Stimulated activated CD4-positive, alpha-beta T cell treated with anti-CD3 and anti-CD28 coated beads, Interleukin-12 subunit alpha, Interleukin-12 subunit beta, amount 100 ng/mL, for 48 hours (primary cell): ENCODE measurements at places on chromosomes 11 and 22.

DNA sequence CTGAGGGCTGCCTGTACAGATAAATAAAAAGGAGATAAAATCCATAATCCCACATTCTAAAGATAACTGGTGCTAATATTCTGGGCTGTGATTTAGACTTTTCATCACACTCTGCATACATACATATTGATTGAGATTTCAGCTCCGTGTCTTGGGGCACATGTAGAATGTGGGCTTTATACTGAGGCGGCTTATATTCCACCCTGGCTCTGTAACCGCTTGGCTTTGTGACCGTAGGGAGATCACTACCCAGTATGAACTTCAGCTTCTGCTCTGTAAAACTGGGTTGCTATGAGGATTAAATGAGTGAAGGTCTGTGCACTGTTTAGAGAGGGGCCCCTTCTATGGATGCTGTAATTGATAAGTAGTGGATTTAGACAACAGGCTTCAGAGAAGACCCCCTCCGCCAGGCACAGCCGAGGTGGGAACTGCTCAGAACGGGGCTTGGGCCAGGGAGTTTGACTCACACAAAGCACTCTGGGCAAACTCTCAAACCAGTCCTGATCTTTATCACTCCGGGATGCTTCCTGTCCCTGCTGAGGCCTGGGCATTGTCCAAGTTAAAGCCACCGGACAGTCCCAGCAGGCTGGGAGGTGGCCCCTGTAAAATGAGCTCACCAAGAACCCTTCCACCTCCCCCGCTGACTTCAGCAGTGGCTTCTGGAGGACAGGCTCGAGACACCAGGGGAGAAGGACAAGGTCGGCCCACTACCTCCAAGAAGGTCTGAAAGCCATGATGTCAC lies 17.2 kb downstream of the KIAA1671 start:
- no peak for DNase-seq

DNA sequence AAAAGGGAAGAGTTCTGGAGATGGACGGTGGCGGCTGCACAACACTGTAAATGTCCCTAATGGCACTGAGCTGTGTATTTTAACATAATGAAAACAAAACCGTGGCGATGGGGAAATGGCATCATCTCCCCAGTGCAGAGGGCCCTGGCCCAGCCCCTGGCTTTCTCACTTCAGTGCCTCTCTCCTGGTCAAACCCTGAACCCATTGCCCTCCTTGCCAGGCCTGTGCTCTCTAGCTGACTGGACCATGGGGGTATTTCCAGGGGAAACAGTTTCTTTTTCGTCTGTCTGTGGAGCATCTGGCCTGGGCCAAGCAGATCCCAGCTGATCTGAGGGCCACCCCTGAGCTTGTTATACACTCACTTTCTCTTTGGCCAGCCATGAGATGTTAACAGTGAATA lies 17.4 kb upstream of the NAP1L4 start:
- no peak for DNase-seq

GRCh38 chr22:42726811-42727210 lies 6.1 kb upstream of the A4GALT start:
- DNase-seq = no peak

- no peak for DNase-seq
Observed at GRCh38 chr11:96055706-96056387, 131.9 kb upstream of the MTMR2 start.

DNA sequence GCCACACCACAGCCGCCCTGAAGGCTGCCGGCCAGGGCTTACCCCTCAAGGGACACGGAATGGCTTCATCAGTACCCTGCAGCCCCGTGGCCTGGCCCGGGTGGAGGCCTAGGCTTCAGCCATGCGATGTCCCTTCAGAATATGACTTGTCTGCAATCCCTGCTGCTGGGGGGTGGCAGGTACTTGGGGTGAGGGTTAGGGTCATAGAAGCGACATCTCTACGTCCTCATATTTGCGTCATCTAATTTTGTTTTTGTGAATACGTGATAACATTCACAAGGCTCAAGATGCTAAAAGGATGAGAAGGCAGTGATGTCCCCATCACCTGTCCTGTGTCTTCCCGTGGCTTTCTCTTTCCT lies 6.4 kb downstream of the CCND1 start:
- no peak for DNase-seq

GRCh38 chr11:79062814-79063762 lies 377.7 kb downstream of the TENM4 start:
- DNase-seq = no peak

GRCh38 chr22:38451404-38451803 lies 3.6 kb downstream of the KCNJ4 start:
- DNase-seq = no peak

- DNase-seq = no peak
Observed at GRCh38 chr11:109972181-109972715, 120.9 kb upstream of the ZC3H12C start.

DNA sequence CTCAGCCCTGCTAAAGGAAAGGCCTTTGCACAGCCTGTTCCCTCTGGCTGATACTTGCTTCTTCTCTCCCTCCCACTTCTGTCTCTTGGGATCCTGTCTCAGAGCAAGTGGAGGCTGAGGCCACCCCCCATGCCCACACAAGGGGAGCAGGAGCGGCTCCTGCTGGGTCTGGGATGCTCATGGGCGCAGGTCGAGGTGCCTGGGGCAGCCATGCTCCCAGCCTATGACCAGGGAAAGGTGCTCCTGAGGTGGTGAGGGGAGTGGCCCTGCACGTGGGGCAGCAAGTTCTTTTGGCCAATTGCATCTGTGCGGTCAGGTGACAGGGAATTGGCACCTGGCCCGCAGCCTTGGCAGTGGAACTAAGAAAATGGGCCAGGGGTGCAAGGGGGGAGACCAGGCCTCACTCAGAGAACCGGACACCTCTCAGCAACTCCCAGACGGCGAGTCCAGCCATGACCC lies 1.5 kb downstream of the MAPK11 start:
- no peak for DNase-seq

DNA sequence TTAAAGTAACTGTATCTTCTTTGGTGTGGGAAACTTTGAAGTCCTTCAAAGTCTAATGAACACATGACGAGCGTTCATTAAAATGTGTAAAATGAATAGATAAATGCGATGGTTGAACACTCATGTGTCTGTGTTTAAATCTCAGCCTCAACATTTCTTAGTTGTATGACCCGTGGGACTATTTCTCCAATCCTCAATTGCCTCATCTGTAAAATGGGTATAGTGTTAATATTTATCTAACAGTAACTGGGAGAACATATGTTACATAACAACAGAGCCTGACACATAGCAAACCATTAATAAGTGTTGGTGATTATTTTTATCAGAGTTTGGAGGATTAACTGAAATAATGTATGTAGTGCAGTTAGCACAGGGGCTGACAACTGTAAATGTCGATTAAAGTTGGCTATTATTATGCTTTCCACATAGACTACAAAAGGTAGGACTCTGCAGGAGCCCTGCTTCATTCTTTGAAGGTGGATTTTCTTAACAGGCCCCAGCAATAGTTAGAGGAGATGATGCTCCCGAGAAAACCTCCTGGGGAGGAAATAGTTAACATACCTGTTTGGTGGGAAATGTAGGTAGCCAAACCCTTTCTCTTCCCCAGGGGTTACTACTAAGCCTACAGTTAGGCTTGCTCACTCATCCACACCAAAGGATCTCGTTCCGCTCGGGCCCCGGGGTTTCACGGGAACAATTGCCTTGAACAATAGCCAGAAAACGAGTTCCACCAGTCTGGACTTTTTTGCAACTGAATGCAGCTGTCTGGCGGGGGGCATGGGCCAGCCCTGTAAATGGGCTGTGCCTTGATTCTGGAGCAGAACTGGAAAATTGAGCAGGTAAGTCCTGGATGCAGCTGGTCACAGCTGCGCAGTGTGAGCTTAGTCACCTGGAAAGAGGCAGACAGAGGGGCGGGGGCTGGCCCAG lies 133.4 kb downstream of the DBX1 start:
- no peak for DNase-seq

DNA sequence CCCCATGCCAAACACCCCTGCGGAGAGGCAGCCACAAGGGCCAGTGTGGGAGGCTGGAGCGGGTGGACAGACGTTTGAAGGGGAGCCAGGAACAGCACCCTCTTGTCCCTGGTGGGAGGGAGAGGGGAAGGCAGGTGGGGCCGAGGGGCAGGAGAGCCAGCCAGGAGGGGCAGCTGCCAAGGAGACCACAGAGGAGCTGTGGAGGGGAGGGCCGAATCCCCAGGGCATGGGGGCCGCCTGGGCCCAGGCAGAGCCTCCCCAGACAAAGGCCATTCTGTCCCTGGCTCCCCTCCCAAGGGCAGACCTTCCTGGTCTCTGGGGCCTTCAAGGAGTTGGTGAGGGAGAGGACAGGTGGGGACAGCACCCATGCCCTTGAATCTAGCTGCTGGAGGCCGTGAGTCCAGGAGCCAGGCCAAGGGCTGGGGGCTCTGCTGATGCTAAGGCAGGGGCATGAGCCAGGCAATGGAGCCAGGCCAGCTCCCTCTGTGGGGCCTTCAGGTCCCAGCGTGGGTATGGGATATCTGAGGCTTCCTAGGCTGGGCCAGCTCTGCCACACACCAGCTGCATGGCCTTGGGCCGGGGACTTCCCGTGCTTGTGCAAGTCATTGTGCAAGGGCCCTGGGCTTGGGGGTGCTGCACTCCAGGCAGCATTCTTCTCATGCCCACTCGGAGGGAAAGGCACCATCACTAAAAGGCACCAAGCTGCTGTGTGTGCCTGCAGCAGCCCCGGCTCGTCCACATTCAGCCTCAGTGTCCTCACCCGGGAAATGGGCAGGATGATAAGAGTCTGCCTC lies 11.4 kb downstream of the EMID1 start:
- DNase-seq = no peak

DNA sequence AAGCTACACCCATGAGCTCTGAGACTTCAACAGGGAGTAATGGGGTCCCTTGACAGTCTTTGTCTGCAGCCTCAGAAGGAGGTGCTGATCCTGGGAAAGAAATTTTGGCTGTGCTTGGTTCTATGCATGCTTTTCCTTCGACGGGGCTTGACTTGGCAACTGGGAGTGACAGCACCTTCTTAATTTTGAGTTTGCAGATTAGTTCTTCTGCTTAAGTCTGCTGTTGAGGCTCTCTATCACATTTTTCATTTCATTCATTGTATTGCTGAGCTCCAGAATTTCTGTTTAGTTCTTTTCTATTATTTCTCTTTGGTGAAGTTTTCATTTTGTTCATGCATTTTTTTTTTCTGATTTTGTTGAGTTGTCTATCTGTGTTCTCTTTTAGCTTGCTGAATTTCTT lies 125.6 kb downstream of the SNX19 start:
- DNase-seq = no peak

DNA sequence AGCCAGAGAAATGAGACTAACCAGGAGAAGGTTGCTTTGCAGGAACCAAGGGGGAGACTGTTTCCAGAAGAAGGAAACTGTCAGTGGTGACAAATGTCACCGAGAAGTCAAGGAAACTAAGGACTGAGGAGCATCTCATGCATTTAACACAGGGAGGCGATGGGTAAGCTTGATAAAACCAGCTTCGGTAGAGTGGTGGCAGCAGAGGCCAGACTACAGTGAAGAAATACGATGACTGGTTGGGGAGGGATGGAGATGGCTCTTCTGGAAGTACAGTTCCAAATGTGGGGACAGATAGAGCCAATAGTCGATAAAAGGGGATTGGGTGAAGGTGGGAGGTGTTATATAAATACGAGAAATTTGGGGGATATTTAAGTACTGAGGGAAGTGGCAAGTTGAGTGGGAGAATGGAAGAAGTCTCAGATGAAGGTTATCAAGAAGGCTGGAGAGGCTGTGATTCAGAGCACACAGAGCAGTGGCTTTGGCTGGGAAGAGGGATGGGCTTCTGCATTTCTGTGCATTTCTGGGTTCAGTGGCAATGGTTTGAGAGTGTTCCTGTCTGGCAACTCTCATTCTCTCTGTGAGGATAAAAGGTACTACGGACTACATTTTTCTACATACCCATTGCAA lies 29.2 kb downstream of the SC5D start:
- DNase-seq = no peak

- DNase-seq = no peak
Observed at GRCh38 chr11:97354026-97354425, 964.2 kb downstream of the JRKL start.

- no peak for DNase-seq
Observed at GRCh38 chr11:35029979-35030682, 108.8 kb upstream of the CD44 start.

DNA sequence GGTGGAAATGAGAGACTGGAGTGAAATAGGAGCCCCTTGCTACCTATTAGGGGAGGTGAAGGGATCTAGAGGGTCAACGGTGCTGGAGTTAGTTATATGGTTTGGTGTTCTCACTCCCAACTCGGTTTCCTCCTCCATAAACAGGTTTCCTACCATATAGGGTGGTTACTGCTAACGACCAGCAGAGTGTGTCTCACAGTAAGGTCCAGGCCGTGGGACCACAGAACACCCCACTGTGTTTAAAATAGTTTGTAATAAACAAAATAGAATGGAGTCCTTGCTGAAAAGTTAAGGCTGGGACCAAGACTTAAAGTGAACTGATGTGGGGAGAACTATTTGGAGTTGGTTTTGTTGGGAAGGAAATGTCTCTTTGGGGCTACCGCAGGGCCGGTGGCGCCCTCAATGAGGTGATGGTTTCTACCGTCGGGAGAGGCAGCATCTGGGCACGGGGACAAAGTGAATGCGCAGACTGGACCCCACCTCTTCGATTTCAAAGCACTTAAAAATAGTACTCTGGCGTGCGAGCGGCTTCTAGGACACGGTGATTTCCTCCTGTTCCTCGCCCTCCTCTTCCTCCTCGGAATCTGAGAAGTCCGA lies 4.5 kb downstream of the DBX1 start:
- DNase-seq = no peak

DNA sequence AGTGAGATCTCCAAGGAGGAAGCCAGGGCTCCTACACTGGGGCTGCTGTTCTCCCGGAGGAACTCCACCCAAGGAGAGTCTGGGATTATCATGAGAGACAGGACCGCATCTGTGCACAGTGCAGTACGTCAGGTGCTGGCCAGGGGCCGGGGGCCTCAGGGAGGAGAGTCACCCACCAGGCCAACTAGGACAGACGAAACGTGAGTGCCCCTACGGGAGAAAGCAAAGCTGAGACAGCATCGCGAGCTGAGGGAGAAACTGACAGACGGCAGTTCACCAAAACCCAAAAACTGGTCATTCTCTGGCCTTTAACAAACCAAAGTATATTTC lies 273.4 kb downstream of the BRD1 start:
- DNase-seq = no peak

- no peak for DNase-seq
Observed at GRCh38 chr22:45584121-45584570, 81.5 kb downstream of the FBLN1 start.

DNA sequence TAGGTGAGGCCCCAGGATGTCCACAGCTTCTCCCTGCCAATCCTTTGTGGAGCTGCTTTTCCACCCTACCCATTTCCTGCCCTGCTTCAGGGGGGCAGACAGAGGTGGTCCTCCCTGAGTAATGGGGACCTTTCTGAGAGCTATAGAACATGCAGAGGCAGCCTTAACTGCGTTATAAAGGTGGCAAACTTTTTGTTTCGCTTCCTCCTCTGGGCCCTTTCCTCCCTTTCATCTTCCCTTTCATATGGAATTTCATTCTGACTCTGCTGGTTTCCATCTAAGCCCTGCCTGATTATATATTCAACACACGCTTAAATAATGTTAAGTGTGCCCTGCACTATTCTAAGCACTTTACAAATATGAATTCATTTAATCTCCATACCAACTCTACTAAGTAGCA lies 169.3 kb upstream of the E2F8 start:
- DNase-seq = no peak
